ENCODE measurements at places on chromosomes 16 and 17.

DNA sequence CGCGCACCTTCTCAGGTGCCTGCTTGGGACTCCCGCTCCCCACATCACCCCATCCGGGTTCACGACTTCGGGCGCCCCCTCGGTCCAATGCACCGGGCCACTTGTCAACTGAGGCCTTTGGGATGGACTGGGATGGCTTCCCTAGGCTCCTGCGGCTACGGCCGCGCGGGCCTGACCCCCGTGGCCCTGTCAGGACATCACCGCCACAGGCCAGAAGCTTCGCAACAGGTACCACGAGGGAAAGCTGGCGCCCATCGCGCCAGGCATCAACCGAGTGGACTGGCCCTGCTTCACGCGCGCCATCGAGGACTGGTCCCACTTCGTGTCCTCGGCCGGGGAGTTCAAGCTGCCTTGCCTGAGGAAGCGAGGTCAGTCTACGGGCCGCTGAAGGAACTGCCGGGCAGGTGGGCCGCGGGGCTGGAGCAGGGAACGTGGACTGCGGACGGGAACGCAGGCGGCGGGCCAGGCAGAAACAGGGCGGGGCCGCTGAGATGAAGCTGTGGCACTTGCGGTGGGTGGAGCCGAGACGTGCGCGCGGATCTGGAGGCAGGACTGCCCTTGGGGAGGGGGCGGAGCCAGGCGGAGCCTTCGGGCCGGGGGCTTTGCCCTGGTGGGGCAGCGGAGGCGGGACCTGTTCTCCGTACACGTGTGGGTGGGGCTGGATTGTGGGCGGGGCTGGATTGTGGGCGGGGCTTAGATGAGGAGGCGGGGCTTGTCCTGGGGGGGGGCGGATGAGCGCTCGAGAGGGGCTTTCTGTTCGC is 13.7 kb upstream of the CNGB1 start:
- DNase-seq = no peak

GRCh38 chr16:50261707-50262235 is 4.6 kb upstream of the ADCY7 start:
- no peak for DNase-seq

DNA sequence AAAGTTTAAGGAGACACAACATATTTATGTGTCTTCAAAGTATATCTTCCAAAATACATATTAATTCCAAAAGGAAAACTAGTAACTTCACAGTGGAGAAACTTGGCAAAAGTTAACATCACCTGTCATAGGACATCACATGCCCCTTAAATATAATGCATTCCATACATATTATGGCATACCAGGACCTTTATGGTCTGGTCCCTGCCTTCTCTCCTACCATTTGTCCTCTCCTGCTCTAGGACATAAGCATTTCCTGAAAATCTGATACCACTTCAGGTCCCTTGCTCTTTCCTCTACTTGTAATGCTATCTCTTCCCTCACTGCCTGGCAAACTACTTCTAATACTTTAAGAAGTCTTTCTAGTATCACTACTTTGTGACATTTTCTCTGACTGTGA is 168.1 kb upstream of the RBL2 start:
- no peak for DNase-seq

GRCh38 chr17:17514993-17515933 is 19.1 kb upstream of the RASD1 start:
- DNase-seq = no peak

GRCh38 chr17:79671085-79671694 is 59.6 kb upstream of the ENPP7 start:
- DNase-seq = no peak

DNA sequence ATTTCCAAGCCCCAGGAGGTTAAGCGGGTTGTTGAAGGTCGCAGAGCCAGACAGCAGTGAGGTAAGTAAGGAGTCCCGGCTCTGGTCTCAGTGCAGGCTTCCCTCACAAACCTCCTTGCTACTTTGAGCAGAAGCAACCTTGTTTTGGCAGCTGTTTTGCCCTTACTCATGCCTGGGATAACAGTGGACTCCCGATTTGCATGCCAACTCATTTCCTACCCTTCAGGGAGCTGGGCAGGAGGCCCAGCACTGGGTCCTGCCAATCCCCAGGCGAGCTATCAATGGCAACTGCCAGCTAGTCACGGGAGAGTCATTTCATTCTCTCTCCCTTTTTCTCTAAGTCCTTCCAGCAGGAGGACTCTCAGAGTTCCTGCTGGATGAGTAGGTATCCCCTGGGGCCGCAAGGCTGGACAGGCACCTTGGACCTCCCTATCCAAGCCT is 72.0 kb upstream of the KSR1 start:
- DNase-seq = peak; percentile 93

- DNase-seq = no peak
Observed at GRCh38 chr17:13485327-13485726, 116.4 kb downstream of the HS3ST3A1 start.

DNA sequence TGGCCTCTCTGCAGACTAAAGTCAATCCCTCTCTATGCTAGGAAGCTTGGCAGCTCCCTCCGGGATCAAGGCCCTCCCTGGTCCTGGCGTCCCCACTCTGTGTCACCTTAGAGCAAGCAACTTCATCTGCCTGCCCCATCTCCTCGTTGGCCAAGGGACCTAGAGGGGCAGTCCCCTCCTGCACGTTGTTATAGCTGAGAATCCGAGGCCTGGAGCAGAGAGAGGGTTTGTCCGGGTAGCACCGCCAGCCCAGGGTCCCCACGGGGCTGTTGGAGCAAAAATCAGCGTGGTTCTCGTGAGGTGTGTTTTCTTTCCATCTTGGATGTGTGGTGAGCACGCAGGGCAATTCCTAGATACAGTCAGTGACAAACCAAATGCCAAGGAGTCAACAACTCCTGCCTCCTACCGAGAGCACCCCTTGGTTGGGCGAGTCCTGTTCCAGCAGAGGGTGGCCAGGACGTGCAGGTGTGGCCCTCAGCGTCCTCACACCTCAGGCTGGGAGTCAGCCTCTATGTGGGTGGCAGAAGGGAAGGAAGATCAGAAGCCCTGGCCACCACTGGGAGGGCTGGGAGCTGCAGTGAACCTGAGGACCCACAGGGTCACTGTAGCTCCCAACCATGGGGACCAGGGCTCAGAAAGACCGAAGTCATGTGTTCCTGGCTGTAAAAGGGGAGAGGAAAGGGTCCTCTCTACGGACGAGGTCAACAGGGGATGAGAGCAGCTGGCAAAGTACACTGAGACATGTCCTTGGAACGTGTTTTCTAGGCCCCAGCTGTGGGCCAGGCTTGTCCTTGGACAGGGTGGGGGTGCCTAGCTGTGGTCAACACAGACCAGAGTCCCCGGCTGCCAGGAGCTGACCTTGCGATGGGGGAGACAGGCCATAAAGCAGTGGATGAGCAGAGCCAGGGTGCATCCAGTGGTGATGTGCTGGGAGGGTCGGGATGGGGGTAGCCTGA is 85.6 kb upstream of the CIBAR2 start:
- DNase-seq = no peak

GRCh38 chr16:55561319-55561848 is 5.1 kb upstream of the CAPNS2 start:
- DNase-seq = no peak

- no peak for DNase-seq
Observed at GRCh38 chr17:55391244-55391757, 30.3 kb downstream of the MMD start.

DNA sequence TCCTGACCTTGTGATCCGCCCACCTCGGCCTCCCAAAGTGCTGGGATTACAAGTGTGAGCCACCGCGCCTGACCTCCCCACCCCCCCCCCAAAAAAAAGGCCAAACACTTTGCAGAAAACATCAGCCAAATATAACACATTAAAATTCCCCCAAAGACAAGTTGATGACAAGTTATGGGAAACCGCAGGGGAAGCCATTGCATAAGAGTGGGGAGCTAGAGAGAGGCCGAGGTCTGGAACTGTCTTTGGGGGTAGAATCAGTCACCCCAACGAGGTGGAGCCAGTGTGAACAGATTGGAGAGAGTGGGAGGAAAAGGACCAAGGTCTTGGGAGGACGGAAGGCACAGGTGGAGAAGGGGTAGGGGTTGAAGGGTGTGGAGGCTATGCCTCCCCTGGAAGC is 2.8 kb downstream of the DRC3 start:
- DNase-seq = no peak

DNA sequence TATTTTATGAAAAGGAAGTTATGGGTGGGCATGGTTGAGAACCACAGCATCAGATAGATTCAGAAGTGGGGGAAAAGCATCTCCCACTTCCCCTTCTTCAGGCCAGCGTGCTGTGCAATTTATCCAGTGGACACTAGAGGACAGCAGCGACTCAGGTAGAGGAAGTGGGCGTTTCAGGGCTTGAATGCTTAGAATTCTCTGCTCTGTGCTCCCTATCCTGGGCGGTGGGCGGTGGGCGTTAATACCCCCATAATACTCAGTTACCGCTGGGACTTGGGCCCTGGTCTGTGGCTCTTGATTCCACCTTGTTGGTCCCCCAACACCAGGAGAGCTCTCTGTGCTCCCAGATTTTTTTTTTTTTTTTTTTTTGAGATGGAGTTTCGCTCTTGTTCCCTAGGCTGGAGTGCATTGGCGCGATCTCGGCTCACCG is 3.7 kb upstream of the LYZL6 start:
- DNase-seq = no peak

GRCh38 chr16:66028510-66029216 is 337.8 kb upstream of the CDH5 start:
- DNase-seq = no peak

GRCh38 chr17:75641343-75641742 is 8.1 kb downstream of the SMIM5 start:
- no peak for DNase-seq

DNA sequence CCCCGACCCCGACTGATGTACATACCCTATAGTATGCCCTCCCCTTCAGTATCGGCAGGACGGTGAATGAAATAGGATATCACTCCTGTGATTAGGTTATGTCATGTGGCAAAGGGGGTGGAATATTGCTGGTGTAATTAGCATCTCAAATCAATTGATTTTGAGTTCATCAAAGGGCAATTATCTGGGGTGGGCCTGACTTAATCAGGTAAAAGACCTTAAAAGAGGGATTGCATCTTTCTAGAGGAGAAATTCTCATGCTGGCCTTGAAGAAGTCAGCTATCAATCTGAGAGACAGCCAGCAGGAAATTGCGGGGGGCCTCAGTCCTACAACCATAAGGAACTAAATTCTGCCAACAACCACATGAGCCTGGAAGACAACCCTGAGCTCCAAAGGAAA is 10.3 kb downstream of the TRIM25 start:
- no peak for DNase-seq

- no peak for DNase-seq
Observed at GRCh38 chr17:82901356-82901755, 61.5 kb upstream of the ZNF750 start.

- no peak for DNase-seq
Observed at GRCh38 chr17:67246653-67247415, 1.8 kb upstream of the HELZ start.

DNA sequence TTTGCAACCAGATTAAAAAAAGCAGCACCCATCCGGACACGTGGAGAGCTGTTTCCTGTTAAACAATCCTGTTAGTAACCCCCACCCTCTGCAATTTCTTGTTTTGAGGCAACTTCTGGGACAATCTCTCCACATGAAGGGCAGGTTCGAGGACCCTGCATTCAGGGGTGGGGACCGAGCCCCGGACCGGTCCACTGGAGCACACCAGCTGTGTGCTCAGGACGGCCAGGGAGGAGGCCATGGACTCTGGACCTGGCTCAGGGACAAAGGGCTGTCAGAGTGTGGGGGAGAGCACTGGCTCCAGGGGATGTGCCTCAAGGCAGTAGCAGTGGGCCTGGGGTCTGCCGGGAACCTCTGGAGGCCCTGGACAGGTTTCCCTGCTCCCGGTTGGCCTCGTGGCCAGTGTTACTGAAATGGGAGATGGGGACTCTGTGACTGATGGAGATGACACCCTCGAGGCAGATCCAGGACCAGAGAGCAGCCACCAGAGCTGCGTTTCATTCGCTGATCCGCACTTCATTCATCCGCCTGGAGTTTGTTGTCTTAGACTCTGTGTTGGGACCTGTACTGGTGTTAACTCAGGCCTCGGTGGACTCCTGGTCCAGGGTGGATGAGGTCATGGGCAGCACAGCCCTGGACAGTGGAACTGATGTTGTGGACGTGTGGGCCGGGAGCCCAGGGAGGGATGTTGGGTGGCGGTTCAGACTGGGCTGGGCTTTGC is 2.9 kb upstream of the CPNE7 start:
- DNase-seq = no peak

DNA sequence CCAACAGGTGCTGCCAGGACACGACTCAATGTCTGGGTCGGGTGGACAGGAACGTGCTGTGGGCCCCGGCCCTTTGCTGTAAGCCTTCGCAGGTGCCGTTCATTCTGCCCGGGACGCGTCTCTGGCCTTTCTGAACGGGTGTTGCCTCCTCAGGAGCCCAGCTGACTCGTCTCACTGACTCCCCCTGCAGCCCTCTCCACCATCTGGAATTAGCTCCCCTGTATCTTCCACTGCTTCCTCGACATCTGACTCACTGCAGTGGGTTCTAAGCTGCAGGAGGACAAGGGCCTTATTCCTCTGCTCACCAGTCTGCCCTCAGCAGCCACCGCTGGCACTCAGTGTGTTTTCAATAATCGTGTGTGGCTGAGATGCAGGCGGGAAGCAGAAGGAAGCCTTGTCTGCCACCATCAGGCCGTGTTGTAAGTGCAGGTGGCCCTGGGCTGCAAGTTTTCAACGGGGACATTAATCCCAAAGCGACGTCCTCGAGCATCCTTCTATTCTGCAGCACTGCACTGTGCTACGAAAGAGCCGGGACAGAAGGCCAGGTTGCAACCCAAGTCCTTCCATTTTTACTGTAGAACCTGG is 256.2 kb downstream of the FOXL1 start:
- no peak for DNase-seq

DNA sequence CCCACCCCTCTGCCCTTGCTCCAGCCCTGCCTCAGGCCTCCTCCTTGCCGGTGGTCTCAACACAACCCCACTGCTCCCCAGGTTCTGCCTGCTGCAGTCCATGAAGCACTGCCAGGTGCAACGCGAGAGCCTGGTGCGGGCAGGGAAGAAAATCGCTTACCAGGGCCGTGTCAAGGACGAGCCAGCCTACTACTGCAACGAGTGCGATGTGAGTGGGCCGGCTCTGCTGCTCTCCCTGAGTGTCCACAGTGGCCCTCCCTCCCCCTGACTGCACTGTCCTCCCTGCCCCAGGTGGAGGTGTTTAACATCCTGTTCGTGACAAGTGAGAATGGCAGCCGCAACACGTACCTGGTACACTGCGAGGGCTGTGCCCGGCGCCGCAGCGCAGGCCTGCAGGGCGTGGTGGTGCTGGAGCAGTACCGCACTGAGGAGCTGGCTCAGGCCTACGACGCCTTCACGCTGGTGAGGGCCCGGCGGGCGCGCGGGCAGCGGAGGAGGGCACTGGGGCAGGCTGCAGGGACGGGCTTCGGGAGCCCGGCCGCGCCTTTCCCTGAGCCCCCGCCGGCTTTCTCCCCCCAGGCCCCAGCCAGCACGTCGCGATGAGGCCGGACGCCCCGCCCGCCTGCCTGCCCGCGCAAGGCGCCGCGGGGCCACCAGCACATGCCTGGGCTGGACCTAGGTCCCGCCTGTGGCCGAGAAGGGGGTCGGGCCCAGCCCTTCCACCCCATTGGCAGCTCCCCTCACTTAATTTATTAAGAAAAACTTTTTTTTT is 1.8 kb upstream of the TMEM88 start:
- no peak for DNase-seq

GRCh38 chr17:21288571-21289017 is 4.1 kb downstream of the MAP2K3 start:
- no peak for DNase-seq

- no peak for DNase-seq
Observed at GRCh38 chr17:48985436-48986245, 11.5 kb upstream of the IGF2BP1 start.
